CD4-positive, alpha-beta T cell treated with Interleukin-2 at 100 ng/mL for 4 hours (primary cell): ENCODE measurements at places on chromosomes 13 and 19.

GRCh38 chr13:108060111-108060510 is 155.2 kb downstream of the LIG4 start:
- DNase-seq: no peak

DNA sequence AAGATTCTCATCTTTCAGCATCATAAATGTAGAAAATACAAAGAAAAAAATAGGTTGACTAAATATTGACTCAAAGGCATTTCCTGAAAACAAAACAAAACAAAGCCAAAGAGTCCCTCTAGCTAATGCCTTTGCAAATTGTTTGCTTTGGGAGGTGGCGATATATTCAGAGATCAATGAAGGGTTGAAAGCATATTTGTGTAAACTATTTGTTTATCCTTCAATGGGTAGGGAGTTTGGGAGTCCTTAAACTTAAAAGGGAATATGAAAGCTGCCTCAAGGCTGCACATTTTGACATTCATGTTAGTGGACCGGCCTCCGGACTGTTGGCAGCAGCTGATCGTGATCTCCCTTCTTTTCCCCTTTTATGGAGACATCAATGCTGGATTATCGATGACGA is 257.5 kb downstream of the ITGBL1 start:
- DNase-seq: no peak

- peak; percentile 3 for DNase-seq
Measured at GRCh38 chr13:46726347-46726746, 70.6 kb downstream of the ESD start.

DNA sequence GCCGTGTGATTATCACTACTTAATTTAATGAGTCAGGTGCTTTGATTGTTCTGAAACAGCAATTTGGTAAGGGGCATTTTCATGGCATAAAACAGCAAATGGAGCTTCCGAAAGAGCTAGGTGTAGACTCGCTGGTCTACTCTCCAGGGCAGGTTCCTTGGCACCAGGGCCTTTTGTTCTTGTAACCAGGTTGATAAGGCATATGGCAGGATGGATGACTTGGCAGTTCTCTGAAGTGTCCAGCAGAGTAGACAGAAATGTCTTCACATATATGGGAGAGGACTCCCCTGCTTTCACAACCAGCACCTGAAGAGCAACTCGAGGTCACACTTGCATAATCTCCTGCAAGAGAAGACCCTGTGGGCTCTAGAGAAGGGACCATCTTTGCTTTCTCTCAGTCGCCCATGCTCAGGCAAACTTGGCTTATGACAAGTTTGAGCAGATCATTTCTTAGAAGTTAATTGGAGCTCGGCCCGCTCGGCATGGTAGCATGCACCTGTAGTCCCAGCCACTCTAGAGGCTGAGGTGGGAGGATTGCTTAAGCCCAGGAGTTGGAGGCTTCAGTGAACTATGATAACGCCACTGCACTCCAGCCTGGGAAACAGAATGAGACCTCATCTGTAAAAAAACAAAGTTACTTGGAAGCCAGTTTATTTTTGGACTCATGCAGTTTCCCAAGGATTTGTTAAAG is 23.3 kb upstream of the WASF3 start:
- DNase-seq: no peak

DNA sequence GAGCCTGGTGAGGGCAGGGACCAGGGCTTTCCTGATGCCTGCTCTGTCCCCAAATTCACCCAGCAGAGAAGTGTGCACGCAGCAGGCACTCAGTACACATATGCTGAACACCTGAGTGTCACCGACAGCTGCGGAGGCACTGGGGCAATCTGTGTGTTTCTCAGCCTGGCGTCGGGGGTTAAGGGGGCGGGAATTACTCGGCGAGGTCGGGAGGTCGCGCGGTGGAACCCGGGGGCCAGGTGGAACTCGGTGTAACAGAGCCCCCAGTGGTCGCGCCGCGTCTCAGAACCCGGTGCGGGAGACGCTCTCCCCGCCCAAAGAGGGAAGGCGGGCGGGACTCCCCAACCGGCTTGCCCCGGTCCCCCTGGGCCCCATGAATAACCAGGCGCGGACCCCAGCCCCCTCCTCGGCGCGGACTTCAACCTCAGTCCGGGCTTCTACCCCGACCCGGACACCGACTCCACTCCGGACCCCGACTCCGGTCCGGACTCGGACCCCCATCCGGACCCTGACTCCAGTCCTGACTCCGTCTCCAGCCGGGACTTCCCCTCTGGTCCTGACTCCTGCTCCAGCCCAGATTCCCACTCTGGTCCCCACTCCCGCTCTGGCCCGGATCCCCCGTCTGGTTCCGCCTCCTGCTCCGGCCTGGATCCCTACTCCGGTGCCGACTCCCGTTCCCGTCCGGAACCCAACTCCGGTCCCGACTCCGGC is at the start of gene SELENOV:
TSS of gene SELENOV (plus strand) at position 300 of the 711 bp plus-strand sequence. CDS start at position 374, 74 bp downstream.
- DNase-seq: no peak

GRCh38 chr13:26017932-26018665 is 33.7 kb downstream of the SHISA2 start:
- DNase-seq: no peak

- no peak for DNase-seq
Measured at GRCh38 chr13:95620030-95620824, 24.3 kb downstream of the DZIP1 start.

DNA sequence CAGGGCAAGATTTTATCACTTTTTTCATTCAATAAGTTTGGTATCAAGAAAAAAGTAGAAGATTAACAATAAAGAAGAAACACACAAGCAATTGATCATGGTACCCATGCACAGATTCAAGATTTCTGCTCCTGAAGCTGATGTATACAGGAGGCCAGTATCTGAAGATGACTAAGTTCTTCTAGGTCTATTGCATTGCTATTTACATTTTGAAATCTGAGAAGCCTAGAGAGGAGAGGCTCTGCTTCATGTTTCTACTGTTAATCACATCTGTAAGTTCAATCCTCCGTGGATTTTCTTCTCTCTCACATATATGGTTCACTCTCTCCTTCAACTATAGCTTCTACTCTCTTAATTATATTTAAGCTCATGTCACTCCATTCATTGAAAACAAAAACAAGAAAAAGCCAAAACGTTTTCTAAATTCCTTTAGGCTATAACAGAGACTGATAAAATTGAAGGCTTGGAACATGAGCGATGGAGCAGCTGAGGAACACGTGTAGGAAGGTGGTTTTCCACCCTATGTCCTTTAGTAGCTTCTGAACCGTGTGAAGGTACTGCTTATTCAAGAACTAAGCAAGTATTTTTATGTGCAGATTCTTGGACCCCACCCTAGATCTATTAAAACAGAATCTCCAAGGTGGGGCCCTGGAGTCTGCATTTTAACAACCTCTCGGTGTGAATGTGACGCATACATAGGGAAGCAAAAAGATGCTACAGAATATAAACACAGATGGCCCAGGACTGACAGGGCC is 198.2 kb downstream of the EFNB2 start:
- DNase-seq: no peak

DNA sequence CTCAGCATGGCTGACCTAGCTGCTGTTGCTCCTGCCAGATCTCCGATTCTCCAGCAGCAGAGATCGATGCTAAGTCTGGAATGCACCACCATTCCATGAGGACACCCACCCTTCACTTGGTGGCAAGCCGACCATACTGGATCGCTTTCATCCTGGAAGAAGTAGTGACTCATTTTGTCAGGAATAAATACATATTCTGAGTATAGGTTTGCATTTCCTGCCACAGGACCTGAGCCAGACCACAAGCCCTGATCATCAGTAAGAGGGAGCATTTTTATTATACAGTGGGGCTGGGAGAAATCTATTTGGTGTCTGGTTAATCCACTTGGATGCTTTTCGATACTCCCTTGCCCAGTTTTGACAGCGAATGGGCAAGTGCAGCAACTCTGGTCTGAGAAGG is 10.9 kb upstream of the KCTD15 start:
- no peak for DNase-seq

DNA sequence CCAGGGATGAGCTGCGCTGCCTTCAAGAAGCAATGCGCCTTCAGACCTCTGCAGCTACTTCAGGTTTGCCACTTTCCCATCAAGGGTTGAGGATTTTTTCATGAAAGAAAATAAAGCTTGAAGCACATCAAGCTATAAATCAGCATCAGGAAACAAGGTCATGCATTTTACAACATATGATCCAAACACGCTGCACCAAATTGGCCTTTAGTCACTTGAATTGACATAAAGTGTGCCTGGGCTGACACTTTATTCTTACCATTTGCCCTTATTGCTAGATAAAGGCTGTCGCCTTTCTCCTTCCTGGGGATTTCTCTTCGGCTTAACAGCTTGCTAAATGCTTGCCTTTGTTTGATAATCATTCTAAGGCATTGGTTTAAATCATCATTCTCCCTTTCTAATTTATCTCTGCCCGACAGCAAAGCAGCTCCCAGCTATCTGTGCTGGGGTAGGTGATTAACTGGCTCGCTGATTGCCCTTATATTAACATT is 87.7 kb downstream of the LHFPL6 start:
- DNase-seq: no peak

GRCh38 chr19:5179256-5179655 is 161.4 kb downstream of the PTPRS start:
- DNase-seq: no peak

DNA sequence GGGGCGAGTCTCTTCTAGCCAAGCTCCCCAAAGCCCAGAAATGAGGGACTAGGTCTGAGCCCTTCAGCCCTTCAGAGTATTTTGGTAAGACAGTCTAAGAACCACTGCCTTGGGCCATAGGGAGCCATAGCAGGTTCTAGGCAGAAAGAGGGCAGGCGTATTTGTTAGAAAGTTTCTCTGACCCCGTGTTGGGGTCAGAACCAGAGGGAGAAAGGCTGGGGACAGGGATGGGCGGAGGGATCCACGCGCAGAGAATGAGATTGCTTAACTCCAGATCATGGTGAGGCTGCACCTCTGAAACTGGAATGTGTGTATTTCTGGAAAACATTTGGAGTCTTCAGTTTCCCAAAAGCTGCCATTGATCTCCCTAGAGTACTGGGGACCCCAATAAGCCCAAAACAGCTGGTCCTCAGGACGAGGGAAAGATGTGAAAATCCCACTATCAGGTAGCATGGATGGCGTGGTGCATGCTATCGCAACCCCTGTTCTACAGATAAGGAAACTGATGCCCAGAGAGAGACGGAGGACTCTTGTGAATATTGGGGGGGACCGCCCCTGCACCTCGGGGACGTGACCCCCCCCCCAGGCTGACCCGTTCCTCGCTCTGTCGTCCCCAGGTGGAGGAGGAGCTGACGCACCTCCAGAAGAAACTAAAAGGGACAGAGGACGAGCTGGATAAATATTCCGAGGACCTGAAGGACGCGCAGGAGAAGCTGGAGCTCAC is 703 bp upstream of the TPM4 start:
- no peak for DNase-seq

- DNase-seq: no peak
Measured at GRCh38 chr19:13827656-13828055, 32.4 kb downstream of the ZSWIM4 start.

- no peak for DNase-seq
Measured at GRCh38 chr13:50543141-50543540, 300.4 kb downstream of the DLEU7 start.

GRCh38 chr19:5679289-5680083 is 830 bp downstream of the MICOS13 start:
- no peak for DNase-seq

- no peak for DNase-seq
Measured at GRCh38 chr13:26583662-26584061, 26.2 kb downstream of the WASF3 start.

DNA sequence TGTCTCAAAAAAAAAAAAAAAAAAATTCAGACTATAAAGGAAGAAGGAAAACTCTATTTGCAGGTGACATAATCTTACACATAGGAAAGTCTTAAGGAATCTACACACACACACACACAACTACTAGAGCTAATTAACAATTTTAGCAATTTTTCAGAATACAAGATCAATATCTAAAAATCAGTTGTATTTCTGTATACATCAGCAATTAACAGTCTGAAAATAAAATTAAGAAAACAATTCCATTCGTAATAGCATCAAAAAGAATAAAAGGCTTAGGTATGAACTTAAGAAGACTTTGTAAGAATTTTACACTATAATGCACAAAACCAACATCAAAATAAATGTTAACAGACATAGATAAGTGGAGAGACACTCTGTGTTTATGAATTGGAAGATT is 15.6 kb upstream of the CALM3 start:
- DNase-seq: no peak
